ENCODE measurements at places on chromosomes 7 and 10. TPM values are rescaled to one million over a fixed set of nuclear protein-coding genes. Genes with fewer than 3 reads are reported as not detected.

- no peaks in the 10 kb centered on the region for H3K27me3 ChIP-seq
- H3K4me1 ChIP-seq: no peaks in the 10 kb centered on the region
- no peak overlapping the region for H3K27ac ChIP-seq
- no peaks in the 10 kb centered on the region for H3K36me3 ChIP-seq
Measured at GRCh38 chr10:26588611-26589010, 108.9 kb upstream of the PDSS1 start.

DNA sequence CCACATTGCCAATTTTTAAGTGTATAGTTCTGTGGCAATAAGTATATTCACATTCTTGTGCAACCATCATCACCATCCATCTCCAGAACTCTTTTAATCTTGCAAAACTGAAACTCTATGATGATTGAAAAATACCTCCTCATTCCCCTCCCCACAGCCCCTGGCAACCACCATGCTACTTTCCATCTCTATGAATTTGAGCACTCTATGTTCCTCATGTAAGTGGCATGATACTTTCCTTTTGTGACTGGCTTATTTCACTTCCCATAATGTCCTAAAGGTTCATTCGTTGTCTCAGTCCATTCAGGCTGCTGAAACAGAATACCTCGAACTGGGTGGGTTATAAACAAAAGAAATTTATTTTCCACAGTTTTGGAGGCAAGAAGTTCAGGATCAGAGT, 23.4 kb upstream of the EGR2 start:
- H3K4me1 ChIP-seq: no peaks in the 10 kb centered on the region
- no peak overlapping the region for H3K4me3 ChIP-seq
- H3K27ac ChIP-seq: no peak overlapping the region
- no peaks in the 10 kb centered on the region for H3K36me3 ChIP-seq
- no peak for DNase-seq
- H3K27me3 ChIP-seq: peaks cover 14% of the 10 kb centered on the region

- no peaks in the 10 kb centered on the region for H3K36me3 ChIP-seq
- peaks cover 5% of the 10 kb centered on the region for H3K4me1 ChIP-seq
- H3K4me3 ChIP-seq: no peak overlapping the region
Measured at GRCh38 chr7:72152161-72153131, 259.7 kb downstream of the CALN1 start.

DNA sequence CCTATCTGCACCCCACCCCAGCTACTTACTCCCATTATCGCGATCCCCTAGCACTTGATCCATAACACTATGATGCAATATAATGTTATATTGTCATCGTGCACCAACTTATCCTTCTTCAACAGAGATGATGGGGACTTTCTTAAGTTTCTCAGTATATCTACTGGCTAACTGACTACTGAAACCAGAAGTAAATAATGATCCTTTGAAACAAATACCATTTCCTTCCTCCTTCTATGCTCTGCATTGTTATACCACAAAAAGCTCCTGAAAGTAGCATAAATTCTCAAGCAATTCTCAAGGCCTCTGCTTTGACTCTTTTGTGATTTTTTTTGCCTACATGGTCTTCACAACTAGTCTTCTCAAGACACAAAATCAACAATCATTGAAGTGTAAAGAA, 68.9 kb downstream of the HTR7 start:
- no peak overlapping the region for H3K4me3 ChIP-seq
- no peaks in the 10 kb centered on the region for H3K4me1 ChIP-seq
- no peak overlapping the region for H3K27ac ChIP-seq

- H3K4me1 ChIP-seq: no peaks in the 10 kb centered on the region
- no peak for DNase-seq
- no peaks in the 10 kb centered on the region for H3K27me3 ChIP-seq
- H3K4me3 ChIP-seq: no peak overlapping the region
- H3K27ac ChIP-seq: no peak overlapping the region
Measured at GRCh38 chr7:69186974-69187373, 411.3 kb upstream of the AUTS2 start.

DNA sequence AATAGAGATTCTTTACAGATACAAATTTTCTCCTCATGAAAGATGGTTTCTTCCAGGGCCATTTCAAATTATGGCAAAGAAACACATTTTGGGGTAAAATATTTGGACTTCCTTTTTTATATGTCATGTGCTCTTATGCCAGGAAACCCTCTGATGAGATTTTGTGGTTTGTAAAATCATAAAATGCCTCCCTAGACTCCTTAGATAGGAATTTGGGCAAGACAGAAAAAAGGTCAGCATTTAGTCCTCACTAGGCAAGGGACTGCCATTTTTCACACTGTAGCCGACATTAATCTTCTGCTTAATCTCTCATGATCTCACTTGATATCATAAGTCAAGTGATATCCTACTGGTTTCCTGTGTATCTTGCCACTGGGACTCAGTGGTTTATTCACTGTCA, 286.4 kb downstream of the ARHGAP12 start:
- DNase-seq: no peak
- no peaks in the 10 kb centered on the region for H3K27me3 ChIP-seq

DNA sequence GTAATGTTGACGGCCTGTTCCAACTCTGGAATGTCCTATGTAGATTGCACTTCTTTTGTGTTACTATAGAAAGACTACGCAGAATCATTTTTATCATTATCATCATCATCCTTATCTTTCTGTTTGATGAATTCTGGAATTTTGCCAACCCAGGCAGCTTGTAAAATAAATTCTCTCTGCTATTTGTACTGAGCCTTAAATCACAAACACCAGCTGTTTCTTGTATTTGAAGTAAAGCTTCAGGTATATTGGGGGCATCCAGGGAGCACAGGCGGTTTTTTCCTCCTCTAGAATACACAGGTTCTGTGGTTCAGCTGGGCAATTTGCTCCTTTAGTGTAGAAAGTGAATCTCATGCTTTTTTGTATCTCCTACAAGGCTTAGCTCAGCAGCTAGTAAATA, 14.9 kb upstream of the CPA5 start:
- H3K27ac ChIP-seq: no peak overlapping the region
- H3K27me3 ChIP-seq: no peaks in the 10 kb centered on the region
- DNase-seq: no peak
- no peak overlapping the region for H3K4me3 ChIP-seq
- H3K4me1 ChIP-seq: no peaks in the 10 kb centered on the region

GRCh38 chr7:130489140-130489983, 2.5 kb upstream of the MEST start:
- H3K4me3 ChIP-seq: no peak overlapping the region
- H3K27ac ChIP-seq: no peak overlapping the region
- H3K27me3 ChIP-seq: peaks cover 8% of the 10 kb centered on the region
- H3K4me1 ChIP-seq: peaks cover 8% of the 10 kb centered on the region
- no peaks in the 10 kb centered on the region for H3K36me3 ChIP-seq

DNA sequence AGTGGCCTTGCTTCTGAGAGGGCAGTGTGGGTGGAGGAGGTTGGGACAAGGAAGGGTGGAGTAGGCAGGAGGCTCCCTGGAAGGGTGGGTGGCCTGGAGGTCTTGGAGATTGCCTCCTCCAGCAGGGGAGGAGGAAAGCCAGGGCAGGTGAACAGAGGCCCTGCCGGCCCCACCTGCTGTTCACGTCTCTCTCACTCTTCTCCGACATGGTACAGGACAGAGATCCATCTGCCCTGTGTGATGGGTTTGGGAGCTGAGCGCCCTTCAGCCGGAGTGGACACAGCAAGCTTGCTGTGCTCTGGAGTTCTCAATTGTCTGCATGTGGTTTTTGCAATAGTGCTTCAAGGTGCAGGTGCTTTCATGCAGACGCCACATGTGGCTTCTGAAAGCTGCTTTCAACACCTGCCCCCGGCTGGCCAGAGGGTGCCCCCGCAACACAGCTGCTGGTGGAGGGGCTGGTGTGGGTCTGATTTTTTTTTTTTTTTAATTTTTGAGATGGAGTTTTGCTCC, 82.8 kb upstream of the GNA12 start:
- H3K27me3 ChIP-seq: no peaks in the 10 kb centered on the region
- no peaks in the 10 kb centered on the region for H3K4me1 ChIP-seq
- no peak overlapping the region for H3K27ac ChIP-seq
- no peak for DNase-seq

DNA sequence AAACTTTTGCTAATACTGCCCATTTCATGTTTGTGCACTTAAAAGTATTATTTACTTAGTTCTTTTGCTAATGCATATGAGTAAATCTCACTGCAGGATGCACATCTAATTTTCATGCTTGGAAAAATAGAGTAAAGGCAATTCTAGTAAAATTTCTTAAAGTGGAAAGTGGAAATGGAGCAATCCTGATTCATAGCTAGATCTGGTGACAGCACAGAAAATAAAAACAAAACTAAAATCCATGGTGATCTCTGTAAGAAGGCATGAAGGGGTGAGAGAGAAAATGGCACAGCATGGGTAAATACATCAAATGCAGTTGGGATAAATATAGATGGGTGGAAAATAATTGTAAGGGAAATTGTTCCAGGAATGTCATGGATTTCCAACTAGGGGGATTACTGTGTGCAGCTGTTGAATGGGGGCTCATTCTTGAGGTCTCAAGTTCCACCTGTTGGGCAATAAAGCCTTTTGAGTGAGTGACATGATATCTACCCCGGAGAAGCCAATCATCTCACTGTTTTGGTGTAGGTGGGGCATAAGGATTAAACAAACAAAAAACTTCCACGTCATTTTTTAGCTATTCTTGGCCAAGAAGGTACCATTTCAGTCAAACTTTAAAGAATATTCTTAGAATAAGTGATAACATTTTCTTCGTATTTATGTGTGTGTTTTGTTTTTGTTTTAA, 1.7 kb upstream of the MCU start:
- H3K4me1 ChIP-seq: peaks cover 10% of the 10 kb centered on the region
- H3K27ac ChIP-seq: no peak overlapping the region
- H3K36me3 ChIP-seq: no peaks in the 10 kb centered on the region
- no peak overlapping the region for H3K4me3 ChIP-seq
- no peaks in the 10 kb centered on the region for H3K27me3 ChIP-seq

- no peak overlapping the region for H3K4me3 ChIP-seq
- H3K27me3 ChIP-seq: no peaks in the 10 kb centered on the region
- DNase-seq: no peak
- H3K27ac ChIP-seq: no peak overlapping the region
- no peaks in the 10 kb centered on the region for H3K36me3 ChIP-seq
- H3K4me1 ChIP-seq: no peaks in the 10 kb centered on the region
Measured at GRCh38 chr7:121798896-121799295, 74.1 kb upstream of the PTPRZ1 start.

- peaks cover 4% of the 10 kb centered on the region for H3K27me3 ChIP-seq
- H3K4me1 ChIP-seq: no peaks in the 10 kb centered on the region
- no peak overlapping the region for H3K27ac ChIP-seq
- no peak for DNase-seq
- H3K4me3 ChIP-seq: no peak overlapping the region
- no peaks in the 10 kb centered on the region for H3K36me3 ChIP-seq
Measured at GRCh38 chr10:48902096-48902495, 37.5 kb downstream of the LRRC18 start.

- H3K36me3 ChIP-seq: peaks cover 14% of the 10 kb centered on the region
- no peak for DNase-seq
- H3K4me1 ChIP-seq: peaks cover 13% of the 10 kb centered on the region
- no peaks in the 10 kb centered on the region for H3K27me3 ChIP-seq
- no peak overlapping the region for H3K27ac ChIP-seq
Measured at GRCh38 chr10:100182281-100182680, 3.5 kb downstream of the ERLIN1 start.

DNA sequence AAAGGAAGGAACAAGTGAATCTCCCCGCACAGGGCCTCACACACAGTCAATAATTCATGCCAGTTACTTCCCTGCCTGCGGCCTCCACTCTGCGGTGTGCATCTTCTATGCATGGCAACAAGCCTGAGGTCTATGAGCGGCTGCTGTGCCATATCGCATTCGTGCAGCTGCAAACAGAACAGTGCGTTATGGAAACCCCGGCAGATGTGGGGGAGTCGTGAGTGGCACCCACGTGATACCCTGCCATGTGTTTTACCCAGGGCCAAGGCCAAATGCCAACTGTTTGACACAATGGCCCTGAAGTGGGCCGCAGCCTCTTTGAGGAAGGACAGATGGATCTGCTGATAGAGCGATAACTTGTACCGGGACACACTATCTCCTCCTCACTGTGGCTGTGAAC, 13.4 kb downstream of the TNS3 start:
- H3K4me1 ChIP-seq: peaks cover 8% of the 10 kb centered on the region
- no peak for DNase-seq
- no peak overlapping the region for H3K4me3 ChIP-seq
- H3K27ac ChIP-seq: no peak overlapping the region
- no peaks in the 10 kb centered on the region for H3K36me3 ChIP-seq

DNA sequence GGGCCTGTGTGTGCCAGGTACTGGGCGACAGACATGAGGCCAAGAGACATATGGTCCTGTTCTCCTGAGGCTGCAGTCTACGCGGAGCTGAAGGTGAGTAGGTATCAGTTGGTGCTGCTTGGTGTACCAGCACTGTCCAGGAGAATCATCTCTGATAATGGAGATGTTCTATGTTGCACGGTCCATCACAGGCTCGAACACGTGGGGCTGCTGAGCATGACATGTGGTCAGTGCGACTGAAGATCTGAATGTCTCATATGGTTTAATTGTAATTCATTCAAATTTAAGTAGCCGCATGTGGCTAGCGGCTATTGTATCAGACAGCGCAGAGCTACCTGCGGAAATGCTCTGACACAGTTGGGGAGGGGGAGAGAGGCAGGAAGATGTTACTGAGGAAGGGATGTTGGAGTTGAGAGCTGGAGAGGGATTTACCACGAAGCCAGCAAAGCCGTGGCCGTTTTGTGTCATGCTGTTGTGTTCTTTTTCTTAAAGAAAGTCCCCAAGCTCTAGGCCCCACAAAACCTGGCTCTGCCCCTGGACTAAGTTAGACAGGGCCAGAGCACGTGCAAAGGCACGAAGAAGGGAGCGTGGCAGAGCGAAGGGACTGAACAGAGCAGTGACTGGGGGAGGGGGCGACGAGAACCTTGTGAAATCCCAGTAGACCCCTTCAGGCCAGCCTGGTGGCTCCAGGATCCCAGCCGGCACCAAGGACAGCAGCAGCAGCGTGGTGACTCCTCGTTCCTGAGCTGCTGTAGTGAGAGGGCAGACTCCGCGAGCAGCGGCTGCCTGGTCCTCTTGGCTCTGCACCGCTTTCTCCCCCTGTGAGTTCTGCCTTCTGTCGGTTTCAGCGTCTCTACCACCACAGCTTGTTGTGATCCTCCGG, 20.0 kb downstream of the SMKR1 start:
- H3K36me3 ChIP-seq: no peaks in the 10 kb centered on the region
- H3K27me3 ChIP-seq: peaks cover 3% of the 10 kb centered on the region
- H3K27ac ChIP-seq: no peak overlapping the region
- DNase-seq: peak; percentile 70
- no peaks in the 10 kb centered on the region for H3K4me1 ChIP-seq

- H3K27me3 ChIP-seq: peaks cover 2% of the 10 kb centered on the region
- H3K36me3 ChIP-seq: no peaks in the 10 kb centered on the region
- peak overlapping the region; percentile 80 for H3K27ac ChIP-seq
- H3K4me3 ChIP-seq: peak overlapping the region; percentile 74
- DNase-seq: peak; percentile 80
Measured at GRCh38 chr7:32942415-32943251, 14.6 kb upstream of the FKBP9 start.

The PITRM1 gene
- total RNA-seq: 59.3 TPM

The PON1 gene
- not detected for total RNA-seq

The CACNA2D1 gene
- 11.8 TPM for total RNA-seq

Data from cardiac muscle cell (in vitro differentiated cells and primary cell).